Hepatic stellate cell (primary cell): ENCODE measurements at places on chromosomes 6 and 20.
A peak's percentile ranks its signal among the peaks of the same experiment; 100 is the strongest.

DNA sequence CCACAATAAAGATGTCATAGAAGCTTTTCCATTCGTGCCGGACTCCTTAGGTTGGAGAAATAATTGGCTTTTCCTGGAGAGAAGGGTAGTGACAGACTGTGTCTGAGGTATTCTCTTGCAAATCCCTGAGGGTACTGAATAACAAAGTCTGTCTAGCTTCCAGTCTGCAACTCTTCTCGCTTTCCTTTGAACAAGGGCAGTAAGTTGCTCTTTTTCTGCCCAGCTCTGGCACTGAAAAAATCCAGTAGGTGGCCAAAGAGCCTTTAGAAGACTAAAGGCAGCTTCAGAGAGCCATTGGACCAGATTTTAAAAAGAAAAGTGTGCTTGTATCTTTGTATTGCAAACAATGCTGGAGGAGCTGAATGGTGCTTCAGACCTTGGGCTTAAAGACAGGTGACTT, 20.7 kb upstream of the RREB1 start:
- DNase-seq: no peak

GRCh38 chr6:26241033-26241895, 123.7 kb upstream of the BTN3A2 start:
- DNase-seq: no peak

DNA sequence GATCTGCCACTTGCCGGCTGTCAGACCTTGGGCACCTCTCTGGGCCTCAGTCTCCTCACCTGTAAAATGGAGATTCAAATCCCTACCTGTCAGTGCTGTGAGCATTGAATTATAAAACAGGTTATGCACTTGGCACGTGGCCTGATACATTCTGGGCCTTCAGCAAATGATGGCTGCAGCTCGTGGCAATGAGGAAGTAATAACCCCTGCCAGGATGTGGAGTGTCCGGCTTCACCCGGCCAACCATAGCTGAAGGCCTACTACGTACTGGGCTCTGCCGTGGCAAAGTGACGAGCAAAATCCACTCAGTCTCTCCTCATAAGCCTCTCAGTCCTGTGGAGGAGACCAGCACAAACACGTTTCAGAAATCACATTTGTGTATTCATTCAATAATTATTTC, 10.9 kb upstream of the VSTM2L start:
- DNase-seq: no peak

DNA sequence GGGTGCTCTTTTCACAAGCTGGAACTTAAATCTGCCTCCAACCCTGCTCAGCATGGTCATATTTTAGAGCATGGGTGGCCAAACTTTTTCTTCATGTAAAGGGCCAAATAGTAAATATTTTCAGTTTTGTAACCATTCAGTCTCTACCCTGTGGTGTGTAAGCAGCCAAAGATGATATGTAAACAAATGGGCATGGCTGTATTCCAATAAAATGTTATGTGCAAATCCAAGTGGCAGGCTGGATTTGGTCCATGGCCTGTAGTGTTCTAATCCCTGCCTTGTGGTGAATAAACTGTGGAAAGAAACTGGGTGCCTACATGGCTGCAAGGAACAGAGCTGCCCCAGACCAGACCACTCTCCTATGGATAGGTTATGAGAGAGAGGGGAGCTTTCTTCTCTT, 32.7 kb downstream of the OGFRL1 start:
- no peak for DNase-seq

GRCh38 chr6:45718871-45719270, 296.8 kb downstream of the CLIC5 start:
- peak; percentile 55 for DNase-seq
